NCI-H1105 (cell line): ENCODE measurements at places on chromosomes 3 and 15.

DNA sequence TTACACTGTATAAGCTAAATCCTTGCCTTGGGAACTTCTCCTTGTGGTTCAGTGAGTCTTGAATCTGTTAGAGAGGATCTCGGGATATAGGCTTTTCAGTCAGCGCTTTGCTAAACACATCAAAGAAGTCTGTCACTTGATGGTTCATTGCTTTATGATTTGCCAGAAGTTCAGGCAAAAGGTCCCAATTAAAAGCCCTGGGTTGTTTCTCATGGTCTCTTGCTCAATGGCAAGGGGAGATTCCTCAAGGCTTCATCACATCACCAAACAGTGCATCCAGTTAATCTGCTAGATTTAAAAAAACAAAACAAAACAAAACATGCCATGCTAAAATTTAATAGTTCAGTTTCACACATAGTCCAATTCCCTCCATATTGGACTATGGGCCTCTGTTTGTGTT lies 114.8 kb downstream of the FILIP1L start:
- DNase-seq, result no peak

DNA sequence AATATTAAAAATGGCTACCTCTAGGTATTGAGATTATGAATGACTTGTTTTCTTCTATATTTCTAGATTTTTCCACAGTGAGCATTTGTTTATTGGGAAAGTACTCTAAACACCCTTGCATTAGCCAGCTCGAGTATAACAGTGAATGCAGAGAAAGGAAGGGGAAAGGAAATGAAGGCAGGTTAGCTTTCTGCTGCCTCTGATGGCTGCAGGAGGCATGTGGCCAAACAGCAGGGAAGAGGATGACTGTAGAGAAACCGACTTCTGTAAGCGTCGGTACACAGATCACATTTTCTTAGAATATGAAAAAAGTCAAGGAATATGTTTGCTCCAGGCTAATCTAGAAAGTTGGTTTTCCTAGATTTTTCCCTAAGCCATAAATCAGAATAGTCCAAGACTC lies 19.8 kb downstream of the GNB5 start:
- no peak for DNase-seq

- DNase-seq, result no peak
These were observed 836.1 kb downstream of the NAALADL2 start for GRCh38 chr3:175695251-175695650.

DNA sequence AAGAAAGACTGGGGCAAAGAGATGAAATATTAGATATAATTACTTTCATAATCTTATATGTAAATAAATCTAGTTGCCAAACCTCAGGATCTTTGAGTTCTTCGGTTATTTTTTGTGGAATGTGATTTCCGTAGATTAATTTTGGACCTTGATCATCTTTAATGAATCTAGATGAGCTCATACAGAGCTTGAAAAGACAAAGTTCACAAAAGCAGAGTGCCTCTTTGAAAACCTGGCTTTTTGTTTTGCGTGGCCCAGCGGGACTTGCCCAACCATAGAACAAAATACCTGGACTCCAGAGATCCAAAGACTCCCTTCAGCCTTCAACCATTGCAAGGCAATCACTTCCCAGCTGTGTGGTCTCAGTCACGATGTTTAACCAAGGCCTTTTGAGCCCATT lies 54.8 kb upstream of the CHST2 start:
- no peak for DNase-seq

GRCh38 chr3:178238179-178238578 lies 298.1 kb upstream of the KCNMB2 start:
- DNase-seq, result no peak

- no peak for DNase-seq
These were observed 36.7 kb downstream of the CMTM7 start for GRCh38 chr3:32428092-32429068.

GRCh38 chr15:95894407-95894956 lies 436.0 kb upstream of the NR2F2 start:
- no peak for DNase-seq

- DNase-seq, result no peak
These were observed 33.8 kb upstream of the GYG1 start for GRCh38 chr3:148957586-148957985.

DNA sequence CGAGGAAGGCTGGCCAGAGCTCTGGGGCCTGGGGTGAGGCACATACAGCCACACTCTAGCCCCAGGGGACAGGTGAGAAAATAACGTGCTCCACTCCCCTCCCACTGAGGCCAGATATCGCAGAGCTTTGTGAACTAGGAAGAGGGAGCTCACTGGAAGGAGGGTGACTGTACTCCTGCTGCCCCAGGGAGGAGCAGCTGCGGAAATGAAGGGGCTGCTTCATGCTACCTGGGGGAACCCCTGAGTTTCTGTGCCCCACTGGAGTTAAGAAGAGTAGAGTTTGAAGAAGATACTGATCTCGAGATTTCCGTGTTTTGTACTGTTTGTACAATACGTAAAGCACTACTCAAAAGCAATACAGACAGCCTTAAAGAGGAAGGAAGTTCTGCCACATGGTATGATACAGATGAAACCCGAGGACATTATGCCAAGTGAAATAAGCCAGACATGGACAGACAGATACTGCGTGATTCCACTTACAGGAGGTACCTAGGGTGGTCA lies 44.6 kb downstream of the CMTM6 start:
- DNase-seq, result no peak

DNA sequence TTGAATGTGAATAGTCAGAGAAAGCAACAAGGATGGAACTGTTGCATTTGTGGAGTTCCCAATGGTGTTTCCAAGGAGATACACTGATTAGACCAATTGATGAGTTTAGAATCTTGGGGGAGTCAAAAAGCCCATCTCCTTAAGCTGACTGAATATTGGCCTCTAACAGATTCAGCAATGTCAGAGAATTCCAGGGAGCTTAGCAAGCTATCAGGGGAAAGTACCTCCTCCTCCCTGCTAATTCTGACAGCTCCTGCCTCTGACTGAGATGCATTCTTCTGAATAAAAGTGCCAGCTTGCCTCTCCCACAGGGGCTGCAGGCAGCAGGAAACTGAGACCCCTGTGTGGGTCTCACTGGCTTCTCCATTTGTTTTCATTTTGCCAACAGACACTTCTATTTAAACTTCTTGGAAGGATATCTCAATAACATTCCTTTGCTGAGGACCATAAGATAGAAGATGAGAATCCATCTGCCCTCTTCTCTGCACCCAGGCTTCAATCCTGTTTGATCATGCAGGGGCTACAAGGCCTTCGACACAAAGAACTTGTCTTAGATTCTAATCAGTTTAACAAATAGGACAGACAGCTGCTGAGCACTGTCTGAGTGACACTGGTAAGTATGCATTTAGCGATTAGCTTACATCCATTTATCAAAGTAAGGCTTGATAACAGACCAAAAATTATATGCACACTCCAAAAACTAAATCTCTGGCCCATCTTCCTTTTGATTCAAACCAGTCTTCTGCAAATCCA lies 1080.8 kb downstream of the TUSC7 start:
- DNase-seq, result no peak

DNA sequence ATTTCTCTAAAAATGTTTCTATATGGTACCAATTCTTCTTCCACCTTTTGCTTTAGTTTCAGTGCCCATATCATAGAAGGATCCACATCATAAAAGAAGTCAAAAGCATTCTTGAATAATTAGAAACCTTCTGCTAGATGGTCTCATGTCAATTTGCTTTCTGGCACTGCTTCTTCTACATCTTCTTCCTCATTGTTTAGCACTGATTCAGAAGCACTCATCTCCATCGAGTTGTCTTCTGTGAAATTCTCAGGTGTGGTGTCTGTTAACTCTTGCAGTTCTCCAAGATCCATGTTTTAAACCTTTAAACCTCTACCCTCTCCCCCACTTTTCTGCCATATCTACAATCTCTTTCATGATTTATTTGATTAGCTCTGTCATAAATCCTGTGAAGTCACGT lies 154.8 kb downstream of the WDR76 start:
- DNase-seq, result no peak

DNA sequence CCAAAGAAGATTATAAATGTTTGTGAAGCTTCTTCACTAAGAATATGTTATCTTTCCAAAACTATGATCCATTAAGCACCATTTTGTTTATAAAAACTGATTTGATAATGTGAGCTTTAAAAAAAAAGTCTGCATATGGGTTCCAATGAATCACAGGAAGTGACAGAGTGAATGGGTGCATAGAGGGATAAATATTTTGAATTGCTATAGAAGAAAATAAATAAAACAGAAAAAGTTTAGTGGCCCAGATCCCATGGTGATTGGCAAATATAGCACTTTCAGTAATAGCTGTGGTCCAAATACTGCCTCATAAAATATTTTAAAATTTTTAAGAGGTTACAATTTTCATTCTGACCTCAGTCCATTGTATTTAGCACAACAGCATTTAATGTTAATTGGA lies 19.2 kb downstream of the CPA3 start:
- DNase-seq, result no peak

DNA sequence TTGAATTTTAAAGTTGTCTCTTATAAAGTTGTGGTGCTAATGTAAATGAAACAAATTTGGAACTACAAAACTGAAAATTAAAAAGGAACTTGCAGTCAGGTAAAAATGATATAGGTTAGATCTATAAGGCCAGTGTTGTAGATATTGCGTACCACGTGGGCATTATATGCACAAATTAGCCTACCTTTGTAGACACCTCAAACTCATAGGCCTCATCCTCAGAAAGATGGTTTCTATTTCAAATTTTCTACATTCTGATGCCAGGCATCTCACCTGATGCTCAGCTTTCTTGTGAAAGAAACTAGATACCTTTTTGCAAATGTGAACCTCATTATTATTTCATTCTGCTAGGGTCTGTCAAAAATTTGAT lies 25.6 kb downstream of the TMEM207 start:
- no peak for DNase-seq
